ENCODE measurements at places on chromosomes 4 and X.

- DNase-seq = no peak
These were observed 304.5 kb upstream of the CXorf51A start for GRCh38 chrX:147119088-147119487.

GRCh38 chr4:68373513-68373912 is 23.6 kb upstream of the YTHDC1 start:
- no peak for DNase-seq

DNA sequence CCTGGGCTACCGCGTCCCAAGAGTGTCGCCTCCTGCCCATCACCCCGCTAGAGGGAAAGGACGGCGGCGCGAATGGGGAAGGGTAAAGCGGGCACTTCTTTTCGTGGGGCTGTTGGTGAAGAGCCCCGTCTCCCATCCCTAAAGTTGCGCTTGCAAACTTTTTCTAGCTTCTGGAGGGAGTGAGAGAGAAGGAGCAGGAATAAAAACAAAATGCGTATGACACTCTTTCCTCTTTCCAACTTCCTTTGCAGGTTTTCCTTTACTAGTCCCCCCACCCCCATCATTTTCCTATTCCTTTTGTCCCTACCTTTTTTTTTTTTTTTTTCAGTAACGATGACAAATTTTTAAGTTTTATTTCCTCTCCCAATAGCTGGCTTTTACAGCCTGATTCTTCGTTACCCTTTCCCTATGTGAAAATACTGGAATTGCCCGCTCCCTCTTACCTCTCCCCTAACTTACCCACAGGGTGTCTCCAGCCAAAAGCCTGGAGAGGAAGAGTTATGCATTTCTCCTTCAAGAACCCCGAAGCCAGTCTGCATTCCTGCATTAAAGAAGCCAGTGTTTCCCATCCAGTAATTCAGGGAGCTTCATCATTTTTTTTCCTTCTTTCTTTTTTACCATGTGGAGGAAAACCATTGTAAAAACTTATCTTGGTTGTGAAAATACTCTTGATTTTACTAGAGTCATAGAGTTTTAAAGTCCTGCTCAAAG is 613 bp upstream of the ARSJ start:
- DNase-seq = no peak

GRCh38 chrX:13651150-13651549 is 1.8 kb upstream of the TCEANC start:
- no peak for DNase-seq

DNA sequence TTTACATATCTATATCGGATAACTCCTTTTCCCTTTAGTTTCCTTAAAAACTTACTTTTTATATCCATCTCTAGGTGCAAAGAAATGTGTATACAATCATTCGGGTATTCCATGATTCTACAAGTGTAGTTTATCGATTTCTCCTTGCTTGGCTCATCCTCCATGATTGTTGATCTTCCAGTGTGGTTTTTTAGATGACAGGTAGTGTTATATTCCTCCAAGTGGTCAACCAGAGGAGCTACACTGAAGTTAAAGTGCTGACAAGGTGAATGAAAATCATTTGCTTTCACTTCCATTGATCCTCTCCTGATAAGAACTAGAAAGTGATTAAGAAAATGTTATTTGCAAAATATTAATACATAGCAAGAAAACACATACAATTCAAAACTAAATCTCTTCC is 38.5 kb downstream of the TMEM156 start:
- DNase-seq = no peak

DNA sequence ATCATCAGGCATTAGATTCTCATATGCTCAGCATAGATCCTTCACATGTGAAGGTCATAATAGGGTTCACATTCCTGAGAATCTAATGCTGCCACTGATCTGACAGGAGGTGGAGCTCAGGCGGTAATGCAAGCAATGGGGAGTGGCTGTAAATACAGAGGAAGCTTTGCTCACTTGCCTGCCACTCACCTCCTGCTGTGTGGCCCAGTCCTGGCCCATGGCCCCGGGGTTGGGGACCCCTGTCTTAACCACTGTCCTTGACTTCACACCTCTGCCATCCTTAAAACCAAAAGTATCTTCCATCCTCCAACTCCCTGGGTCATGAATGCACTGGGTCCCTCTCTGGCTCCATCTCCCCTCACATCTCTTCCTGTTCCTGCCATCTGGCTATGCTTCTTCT is 129.1 kb downstream of the HMX1 start:
- no peak for DNase-seq

- DNase-seq = no peak
These were observed 14.1 kb downstream of the COX18 start for GRCh38 chr4:73055241-73055897.

GRCh38 chrX:136395271-136395670 is 92.5 kb upstream of the BRS3 start:
- no peak for DNase-seq

DNA sequence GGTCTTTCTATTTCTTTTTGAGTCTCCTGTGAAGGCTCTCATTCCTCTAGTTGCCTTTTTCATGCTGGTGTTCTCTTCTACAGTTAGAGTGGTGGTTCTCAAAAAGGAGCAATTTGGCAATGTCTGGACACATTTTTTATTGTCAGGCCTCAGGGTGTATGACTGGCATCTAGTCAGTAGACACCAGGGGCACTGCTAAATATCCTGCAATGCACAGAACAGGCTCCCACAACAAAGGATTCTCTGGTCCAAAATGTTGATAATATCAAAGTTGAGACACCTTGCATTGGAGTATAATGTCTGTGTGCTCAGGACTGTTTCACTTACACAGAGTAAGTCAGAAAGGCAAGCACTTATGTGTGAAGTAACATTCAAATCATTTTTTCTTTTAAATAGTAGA is 1360.7 kb downstream of the ADGRL3 start:
- no peak for DNase-seq

GRCh38 chr4:184007891-184008290 is 102.8 kb downstream of the STOX2 start:
- DNase-seq = no peak

- no peak for DNase-seq
These were observed 72.2 kb upstream of the STOX2 start for GRCh38 chr4:183832776-183833450.

DNA sequence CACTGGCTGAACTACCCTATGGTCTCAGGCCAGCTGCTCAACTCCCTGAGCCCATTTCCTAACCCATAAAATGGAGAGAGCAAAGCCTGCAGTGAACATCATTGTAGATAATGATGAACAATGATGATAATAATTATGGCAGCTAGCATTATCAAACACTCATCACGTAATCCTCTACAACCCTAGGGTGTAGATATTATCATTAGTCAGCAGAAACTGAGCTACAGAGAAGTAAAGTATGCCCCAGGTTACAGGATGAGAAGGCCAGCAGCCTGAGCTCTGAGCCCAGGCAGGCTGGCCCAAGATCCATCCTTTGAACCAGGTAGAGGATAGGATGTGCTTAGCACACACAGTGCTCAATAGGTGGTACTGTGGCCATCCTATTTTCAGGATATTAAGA is 43.2 kb downstream of the REELD1 start:
- no peak for DNase-seq

DNA sequence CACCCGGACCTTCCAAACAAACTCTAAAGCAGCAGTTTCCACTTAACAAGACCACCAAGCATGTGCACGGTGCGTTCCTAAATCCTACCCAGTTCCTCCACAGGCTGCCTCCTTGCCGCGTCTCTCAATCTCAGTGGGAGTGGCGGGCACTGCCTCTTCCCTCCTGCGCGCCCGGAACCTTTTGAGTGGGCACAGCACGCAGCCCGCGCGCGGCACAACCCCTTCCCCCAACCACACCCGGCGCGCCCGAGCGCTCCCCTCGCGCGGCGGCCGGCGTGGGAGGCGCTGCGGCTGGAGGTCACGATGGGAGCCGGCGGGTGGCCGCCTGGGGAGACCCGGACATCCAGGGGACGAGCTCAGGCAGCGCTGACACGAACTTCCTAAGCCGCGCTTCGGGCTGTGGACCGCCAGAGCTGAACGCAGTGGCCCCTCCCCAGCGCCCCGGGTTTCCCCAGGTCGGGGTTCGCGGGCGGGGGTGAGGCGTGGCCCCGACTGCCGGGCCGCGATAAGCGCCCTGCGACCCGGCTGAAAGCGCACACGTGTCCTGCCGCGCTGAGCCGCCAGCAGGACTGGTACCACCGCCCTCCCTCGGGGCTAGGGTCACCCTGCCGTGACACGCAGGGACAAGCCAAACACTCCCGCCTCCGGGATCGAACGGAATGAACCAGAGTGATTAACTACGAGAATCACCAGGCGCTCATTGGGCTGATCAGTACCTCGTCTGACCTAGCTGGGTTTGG is at the start of gene ABCG2:
Gene ABCG2, minus strand, starts transcription at position 151 of the 740 bp plus-strand sequence. CDS start 18,644 bp downstream, outside the sequence.
- no peak for DNase-seq

DNA sequence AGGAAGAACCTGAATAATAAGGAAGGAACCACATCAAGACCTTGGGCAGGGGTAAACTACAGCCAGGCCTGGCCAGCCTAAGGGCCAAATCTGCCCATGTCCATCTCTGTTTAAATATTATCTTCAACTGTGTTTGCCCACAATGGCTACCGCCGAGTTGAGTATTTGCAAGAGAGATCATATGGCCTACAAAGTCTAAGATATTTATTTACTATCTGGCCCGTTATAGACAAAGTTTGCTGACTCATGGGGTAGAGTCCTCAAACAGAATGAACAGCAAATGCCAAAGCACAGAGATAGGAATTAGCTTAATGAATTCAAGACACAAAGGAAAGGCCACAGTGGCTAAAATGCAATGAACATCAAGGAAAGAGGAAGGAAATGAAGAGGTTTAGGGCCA is 44.8 kb downstream of the RPS6KA3 start:
- no peak for DNase-seq

- DNase-seq = no peak
These were observed 142.0 kb upstream of the RBPJ start for GRCh38 chr4:26178854-26179253.

Measured in activated CD8-positive, alpha-beta memory T cell treated with anti-CD3 and anti-CD28 coated beads for 1 hour (primary cell).